KG1 (cell line): ENCODE measurements at places on chromosomes 6 and 20.

DNA sequence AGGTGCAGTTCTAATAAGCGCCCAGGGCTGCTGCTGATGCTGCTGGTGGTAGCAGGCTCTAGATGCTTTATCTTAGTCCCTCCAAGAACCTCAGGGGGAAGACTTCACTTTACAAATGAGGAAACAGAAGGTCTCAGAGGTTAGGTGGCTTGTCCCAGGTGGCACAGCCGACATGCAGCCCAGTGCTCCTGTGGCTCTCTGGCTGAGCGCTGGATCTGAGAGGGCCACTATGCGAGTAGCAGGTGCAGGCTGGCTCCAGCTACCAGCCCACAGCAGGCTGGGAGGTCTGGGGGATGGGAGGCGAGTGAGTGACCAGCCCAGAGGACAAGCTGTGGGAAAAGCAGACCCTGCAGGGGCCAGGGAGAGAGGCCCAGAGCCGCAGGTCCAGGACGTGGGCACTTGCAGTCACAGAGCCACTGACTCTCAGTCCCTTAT is 90.9 kb downstream of the PRND start:
- peak; percentile 48 for DNase-seq

DNA sequence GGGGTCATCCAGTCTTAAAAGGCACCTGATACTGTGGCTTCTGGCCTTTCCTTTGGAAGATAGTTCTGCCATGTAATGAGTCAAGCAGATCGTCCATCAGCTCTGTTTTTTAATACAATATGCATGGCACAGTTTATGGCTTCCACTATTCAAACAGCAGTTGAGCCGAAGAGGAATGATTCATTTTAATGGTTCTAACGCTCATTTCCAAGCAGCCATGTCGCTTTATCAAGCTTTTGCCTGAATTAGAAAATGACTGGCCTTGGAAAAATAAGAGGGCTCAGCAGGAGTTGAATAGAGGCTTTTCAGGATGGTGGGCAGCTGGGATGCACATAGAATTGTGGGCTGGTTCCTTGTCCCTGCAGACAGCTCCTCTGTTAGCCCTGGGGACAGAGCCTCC is 138.1 kb downstream of the SOBP start:
- no peak for DNase-seq

GRCh38 chr6:7479801-7480266 is 61.6 kb upstream of the DSP start:
- DNase-seq = no peak

DNA sequence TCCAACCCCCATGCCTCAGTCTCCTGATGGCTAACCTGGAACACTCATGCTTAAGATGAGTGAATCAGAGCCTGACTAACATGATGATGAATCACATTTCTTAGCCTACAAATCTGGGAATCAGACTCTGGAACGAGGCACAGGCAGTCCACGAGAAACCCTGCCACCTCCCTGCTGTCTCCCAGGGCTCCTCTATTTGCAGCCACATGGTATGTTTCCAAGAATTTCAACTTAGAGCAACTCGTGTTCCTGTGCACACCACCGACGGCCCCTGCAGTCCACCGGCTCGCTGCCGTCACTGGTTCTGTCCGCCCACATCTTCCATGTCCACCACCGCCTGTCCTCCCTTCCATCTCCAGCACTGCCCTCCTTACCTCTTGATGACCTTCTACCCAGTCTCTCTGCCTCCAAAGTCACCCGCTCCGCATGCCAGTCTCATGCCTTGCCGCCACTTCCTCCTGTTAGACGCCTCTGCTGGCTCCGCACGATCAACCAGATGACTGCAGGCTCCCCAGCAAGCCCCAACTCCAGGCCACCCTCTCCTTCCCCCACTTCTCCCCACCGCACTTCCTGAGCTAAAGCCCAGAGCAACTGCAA is 87.6 kb downstream of the AGPAT4 start:
- no peak for DNase-seq

DNA sequence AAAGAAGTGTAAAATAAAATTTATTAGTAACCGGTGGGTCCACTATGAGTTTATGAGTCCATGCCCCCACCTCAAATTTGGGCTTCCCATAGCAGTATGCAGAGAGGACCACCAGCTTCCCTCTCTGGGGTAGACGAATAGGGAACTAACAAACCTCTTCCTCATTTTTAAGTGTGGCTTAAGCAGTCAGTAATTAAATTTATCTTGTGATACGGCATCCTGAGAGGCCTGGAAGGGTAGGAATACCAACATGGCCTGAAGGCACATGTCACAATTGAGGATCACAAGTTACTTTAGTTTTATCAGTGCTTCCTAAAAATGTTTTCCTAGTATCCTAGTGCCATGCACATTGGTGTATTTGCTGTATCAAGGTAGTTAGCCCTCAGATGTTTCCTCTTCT is 239.9 kb downstream of the HIVEP2 start:
- peak; percentile 36 for DNase-seq

DNA sequence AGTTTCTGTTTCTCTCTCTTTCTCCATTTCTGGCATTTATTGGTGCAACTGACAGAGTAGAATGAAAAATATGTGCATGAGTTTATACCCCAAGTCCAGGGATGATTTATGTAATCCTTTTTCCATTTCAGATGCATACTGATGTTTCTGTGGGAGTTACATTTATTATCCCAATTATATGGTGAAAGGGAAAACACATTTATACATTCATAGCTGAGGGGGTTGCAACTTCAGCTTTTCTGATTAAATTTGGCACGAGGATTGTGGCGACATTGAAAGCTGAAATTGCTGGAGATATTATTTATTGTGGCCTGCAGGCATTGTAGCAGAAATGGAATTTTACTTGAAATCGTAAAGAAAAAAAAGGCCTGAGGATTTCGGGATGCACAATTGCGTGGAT is 31.5 kb upstream of the FNDC1 start:
- DNase-seq = no peak

GRCh38 chr6:33017694-33018353 is 8.4 kb upstream of the HLA-DOA start:
- no peak for DNase-seq

DNA sequence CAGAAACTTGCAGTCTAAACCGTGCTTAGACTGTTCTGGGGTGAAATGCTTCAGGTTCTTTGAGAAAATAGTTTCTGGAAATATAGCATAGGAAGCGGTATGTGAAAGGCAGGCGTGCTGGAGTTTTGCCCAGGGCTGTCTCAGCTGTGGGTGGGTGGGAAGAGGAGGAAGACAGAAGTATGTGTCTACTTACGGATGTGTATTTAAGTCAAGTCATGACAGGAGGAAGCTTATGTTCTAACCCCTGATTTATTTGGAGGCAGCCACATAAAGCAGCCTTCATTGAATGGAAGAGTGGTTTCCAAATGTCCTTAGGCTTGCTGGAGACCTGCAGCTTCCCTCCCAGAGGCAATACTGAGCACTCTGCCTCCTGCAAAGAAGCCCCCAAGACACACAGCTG is 345.8 kb upstream of the PRND start:
- peak; percentile 59 for DNase-seq

DNA sequence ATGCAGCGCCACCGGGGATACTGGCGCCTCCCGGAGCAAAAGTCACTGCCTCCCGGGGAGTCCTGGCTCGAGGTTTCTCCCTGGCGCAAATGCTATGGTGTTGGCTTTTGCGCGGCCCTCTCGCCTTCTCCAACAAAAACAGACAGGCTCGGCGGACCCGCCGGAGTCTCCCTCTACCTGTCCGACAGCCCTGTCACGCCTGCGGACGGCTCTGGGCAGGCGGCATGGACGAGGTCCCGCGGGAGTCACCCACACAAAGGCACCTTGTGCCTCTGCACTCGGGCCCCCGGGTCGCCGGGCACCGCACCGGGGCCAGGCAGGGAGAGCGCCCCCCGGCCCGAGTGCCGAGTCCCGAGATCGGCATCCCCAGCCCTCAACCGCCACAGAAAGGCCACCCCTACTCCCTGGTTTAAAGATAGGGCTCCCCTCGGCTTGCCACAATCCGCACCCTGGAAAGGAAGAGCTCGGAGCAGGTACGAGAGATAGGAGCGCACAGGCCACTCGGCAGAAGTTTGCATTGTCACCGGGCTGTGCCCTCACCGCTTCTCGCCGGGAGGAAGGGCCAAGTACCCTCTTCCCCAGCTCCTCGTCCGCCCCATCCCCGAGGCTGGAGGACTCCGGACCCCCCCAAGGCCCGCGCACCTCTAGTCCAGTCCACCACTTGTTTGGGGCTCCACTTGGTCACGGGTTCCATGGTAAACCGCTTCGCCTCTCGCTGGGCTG is 903 bp downstream of the CNKSR3 start:
- DNase-seq = no peak

DNA sequence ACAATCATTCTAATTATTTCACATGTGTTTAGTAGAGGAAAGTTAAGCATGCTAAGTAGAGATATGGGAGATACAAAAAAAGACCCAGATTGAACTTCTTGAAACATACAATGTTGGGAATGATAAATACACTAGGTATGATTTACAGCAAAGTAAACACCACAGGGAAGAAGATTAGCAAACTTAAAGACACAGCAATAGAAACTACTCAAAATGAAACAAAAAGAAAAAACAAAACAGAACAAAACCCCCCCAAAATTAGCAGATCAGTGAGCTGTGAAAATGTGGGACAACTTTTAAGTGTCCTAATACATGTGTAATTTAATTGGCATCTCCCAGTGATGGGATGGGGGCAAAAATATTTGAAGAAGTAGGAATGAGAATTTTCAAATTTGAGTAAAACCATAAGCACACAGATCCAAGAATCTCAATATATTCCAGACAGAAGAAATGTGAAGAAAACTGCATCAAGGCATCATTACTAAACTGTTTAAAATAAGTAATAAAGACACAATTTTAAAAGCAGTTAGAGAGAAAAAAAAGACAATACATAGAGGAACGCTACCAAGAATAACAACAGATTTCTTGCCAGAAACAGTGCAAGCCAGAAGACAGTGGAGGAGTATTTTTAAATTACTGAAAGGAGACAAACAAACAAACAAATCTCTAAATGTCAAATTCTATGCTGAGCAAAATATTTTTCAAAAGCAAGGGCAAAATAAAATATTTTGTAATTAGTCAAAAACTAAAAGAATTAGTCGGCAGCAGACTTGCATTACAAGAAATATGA is 473.7 kb downstream of the QKI start:
- no peak for DNase-seq

GRCh38 chr6:167566711-167567141 is 241.8 kb downstream of the TTLL2 start:
- no peak for DNase-seq

DNA sequence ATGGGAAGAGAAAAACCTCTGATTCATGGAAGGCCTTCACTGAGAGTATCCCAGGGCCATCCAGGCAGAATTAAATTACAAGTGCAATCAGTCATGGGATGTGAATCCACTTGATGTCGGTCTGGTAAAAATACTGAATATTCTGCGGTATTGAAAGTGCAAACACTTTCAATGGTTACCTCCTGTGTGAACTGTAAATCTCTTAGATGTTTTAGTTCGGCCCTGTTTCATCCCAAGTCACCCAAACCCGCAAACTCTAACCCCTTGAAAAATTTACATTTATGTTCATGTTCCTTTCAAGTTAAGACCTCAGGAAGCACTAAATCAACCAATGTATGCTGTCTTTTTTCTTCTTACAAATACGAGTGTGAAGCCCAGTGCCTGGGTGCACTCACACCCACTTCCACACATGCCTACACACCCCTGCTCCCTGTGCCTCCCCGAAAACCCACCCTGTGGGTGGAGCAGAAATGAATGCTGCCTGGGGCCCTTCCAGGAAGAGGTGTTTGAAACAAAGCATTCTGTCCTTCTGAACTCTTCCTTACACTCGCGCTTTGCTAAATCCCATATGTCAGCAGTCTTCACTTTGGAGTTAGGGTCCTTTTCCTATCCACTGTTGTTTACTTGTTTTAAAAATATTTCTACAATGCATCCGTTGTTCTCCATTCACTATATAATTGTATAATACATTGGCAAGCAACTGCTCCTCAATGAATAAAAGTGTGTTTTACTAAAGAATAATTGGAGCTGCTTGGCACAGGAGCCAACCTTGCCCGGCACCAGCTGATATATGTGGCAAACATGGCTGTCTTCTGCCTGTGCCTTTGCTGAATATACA is 62.7 kb downstream of the FYN start:
- no peak for DNase-seq

- peak; percentile 65 for DNase-seq
Observed at GRCh38 chr6:119313937-119314884, 35.4 kb downstream of the MAN1A1 start.

DNA sequence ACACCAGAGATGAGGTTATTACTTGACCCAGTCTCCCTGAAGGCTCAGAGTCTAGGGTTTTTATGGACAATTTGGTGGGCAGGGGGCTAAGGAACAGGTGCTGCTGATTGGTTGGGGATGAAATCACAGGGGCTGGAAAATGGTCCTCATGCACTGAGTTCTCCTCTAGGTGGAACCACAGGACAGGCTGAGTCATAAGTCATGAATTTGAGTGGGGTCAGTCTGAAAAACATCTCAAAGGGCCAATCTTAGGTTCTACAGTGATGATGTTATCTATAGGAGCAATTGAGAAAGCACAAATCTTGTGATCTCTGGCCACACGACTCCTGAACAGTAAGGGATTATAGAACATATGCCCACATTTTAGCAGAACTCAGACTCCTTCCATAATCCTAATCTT is 5.9 kb upstream of the MRS2 start:
- no peak for DNase-seq

- DNase-seq = no peak
Observed at GRCh38 chr6:38783443-38784228, 68.5 kb downstream of the DNAH8 start.

DNA sequence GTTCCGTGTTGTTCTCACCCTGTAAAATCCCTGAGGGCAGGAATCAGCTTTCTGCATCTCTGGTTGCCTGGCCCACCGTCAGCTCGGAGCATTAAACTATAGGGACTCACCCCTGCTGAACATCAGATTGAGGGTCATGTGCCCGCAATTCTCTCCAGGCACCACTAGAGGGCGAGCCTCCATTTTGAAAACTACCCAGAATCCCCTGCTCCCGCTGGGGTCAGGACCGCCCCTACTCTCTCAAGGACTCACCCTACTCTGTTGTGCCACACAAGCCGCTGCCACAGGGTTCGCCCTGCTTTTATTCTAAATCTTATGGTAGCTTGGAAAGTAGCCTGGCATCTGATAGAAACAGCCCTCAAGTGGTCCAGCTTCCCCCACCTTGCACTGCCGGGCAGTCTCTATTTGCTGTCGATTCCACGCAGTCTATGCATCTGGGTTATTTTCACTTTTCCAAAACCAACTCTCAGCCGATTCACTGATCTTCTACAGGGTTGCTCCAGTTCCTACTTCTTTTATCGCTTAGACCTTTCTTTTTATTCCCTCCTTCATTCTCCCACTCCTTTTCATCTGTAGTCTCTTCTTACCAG is 244.1 kb upstream of the QKI start:
- no peak for DNase-seq

- DNase-seq = no peak
Observed at GRCh38 chr6:73460056-73460455, 1.5 kb upstream of the MTO1 start.

DNA sequence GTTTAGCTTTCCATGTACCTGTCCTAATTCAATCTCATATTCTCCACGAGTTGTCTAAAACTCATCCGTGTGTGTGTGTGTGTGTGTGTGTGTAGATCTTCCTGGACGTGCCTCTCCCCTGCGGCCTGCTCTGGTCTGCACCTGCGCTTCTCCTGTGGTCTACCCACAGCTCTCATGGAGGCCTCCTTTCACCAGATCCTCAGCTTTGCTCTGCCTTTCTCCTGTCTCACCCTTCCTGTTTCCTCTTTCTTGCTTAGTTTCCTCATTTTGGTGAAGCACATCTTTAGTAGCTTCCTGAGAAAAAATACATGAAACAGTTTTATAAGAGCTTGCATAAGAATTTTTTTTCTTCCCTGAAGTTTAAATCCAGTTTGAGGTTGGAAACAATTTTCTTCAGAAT is 18.1 kb downstream of the SLX4IP start:
- peak; percentile 85 for DNase-seq

- DNase-seq = no peak
Observed at GRCh38 chr6:166520905-166521834, 65.3 kb downstream of the RAMACL start.
